Stimulated activated CD4-positive, alpha-beta T cell treated with anti-CD3 and anti-CD28 coated beads, Interleukin-1b, Interleukin-23, amount 100 ng/mL, for 24 hours (primary cell): ENCODE measurements at places on chromosomes 12 and 14.

DNA sequence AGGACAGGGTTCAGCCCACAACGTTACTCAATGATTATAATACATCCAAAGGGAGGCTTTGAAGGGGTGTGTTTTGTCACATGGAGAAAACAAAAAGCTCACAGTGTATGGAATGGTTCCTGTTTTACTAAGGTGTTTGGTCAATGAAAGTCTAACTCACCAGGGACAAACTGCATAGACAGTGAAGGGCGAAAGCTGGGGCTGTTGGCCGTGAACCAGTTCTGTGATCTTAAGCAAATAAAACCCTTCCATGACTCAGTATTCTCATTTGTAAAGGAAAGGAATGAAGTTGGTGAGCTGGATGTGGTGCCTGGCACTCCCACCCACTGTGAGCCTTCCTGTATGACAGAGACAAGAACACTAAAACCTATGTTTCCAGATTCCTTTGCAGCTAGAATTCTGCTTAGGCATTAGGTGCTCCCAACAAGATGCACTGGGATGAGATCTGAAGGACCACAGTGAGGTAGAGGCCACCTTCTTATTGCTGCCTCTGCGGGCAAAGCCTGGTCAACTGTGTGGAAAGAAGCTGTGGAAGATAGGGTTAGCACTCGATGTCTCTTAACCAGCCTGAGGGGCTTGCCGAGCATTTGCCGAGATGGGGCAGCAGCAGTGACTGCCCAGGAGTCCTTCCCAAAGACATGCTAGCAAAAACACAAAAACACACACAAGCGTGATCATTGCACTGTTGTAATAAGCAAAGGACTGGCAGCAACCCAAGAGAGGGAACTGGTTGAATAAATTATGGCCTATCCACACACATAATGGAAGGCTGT lies 48.5 kb downstream of the VCPKMT start:
- no peak for DNase-seq

GRCh38 chr14:22460461-22461195 lies 128.4 kb downstream of the DAD1 start:
- DNase-seq, result no peak

- DNase-seq, result no peak
These were observed 1.8 kb downstream of the KIF26A start for GRCh38 chr14:104140213-104140462.

- DNase-seq, result no peak
These were observed 255.4 kb downstream of the DAD1 start for GRCh38 chr14:22333422-22334274.

DNA sequence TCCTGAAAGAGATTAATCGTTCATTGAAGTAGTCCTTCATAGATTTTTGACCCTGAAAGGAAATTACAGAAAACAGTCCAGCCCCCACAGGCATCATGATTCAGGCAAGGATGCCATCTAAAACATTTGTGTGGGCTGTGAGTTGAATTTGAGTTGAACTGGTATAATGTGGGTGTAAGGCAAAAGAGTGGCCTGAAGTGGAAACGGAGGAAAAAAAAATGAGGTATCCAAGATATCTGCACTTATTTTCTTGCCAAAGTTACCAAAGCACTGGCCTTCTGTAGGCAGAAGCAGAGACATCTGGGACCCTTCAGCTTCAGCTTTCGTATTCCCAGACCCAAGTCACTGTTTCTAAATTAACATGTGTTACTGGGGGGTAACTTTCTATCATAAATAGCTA lies 105.1 kb upstream of the DIO2 start:
- DNase-seq, result no peak

- no peak for DNase-seq
These were observed 91.3 kb downstream of the PRKD1 start for GRCh38 chr14:29836395-29836794.

- no peak for DNase-seq
These were observed 176.2 kb upstream of the NOVA1 start for GRCh38 chr14:26773906-26774593.

DNA sequence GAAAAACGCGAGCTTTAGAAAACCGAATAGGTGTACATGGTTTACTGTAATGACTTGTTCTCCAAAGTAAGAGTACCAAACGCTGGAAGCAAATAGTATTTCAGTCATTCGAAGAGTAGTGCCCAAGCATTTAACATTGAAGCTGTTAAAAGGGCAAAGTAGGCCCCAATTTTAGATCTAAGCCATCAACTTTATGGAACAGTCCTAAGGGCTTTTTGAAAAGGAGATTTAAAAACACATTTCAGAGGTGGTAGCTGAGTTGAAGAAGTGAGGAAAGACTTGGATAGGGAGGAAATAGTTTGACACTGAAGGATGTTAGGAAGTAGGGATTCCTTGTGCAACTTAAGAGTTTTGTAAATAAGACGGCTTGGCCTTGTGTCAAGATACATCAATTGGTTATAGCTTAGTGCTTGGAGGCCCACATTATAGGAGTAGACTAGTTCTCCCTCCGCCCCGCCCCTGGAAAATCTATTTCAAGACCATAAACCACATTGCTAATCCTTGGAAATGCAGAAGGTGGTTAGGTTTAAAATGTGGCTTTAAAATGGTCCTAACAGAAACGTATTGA lies 783 bp upstream of the TUBA1B start:
- no peak for DNase-seq

- no peak for DNase-seq
These were observed 7.0 kb downstream of the SERPINA1 start for GRCh38 chr14:94381149-94382030.

DNA sequence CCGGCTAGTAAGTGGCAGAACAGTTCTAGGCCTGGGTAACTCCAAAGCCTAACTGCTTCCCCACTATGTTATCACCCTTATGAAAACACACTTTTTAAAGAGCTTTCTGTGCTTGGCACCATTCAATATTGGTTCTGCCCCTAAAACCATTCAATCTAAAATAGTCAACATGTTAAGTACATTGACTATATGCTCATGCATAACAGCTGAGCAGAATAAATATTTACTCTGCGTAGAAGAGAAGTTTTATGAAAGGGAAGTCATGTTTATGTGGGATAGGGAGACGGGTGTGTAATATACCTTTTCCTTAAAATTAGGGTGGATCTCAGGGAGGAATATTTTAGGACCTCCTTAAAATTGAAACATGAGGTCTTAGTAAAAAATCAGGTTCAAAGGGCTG lies 80.5 kb downstream of the SAMD4A start:
- no peak for DNase-seq

DNA sequence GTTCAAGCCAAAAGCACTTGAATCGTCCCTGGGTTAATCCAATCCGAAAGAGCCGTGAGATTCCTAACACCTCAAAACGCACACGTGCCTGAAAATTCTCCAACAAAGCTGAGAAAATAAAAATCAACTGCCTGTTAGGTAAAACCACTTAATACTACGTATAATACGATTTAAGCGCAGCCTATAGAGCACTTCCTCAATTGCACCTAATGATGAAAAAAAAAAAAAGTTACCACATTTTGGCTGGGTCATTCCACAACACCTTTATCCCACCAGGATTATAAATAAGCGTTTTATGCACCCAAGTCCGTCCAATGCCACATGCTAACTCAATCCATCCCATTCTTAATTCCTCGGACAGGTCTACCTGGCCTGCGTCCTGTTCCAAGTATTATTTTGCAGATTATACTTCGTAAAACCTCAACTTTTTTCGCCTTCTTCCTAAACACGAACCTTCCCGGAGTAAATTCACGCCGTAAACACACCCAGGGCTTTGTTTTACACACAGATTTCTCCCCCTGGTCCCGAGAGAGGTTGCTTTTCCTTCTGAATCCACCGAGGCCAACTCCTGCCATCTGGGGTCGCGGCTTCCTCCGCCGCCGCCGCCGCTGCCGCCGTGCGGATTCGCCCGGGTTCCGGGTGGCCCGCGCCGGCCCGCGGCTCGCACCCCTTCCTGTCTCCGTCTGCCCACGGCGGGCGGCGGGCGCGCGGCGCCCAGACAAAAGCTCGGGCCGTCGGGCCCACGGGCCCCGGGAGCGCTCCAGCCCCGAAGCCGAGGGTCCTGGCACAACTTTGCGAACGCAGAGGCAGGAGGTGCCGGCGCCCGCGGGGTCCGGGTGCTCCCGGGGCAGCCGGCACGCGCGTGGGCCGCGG lies 66.2 kb downstream of the RNF34 start:
- DNase-seq, result no peak

DNA sequence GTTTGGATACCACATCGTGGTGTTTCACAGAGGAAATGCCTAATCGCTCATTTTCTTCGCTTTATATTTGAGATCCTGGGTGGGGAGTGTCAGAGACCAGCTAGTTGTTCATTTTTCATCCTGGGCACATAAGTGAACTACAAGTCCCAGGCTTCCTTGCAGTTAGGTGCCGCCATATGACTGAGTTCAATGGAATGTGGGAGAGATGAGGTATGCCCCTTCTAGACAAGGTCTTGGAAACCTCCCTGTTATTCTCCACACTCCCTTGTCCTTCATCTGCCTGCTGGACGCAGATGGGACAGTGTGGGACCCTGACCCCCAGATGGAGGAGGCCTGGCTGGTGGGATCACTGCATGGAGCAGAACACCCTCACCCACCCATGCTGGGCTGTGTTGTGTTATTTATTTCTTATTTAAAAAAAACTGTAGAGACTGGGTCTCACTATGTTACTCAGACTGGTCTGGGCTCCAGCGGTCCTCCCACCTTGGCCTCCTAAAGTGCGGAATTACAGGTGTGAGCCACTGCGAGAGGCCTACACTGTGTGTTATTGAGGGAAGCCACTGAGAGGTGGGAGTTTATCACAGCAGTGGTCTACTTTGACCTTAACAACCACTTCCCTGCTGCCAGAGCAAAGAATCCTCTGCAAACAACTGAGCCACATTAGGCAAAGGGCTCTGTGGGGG lies 42.9 kb upstream of the VRK1 start:
- DNase-seq, result no peak

DNA sequence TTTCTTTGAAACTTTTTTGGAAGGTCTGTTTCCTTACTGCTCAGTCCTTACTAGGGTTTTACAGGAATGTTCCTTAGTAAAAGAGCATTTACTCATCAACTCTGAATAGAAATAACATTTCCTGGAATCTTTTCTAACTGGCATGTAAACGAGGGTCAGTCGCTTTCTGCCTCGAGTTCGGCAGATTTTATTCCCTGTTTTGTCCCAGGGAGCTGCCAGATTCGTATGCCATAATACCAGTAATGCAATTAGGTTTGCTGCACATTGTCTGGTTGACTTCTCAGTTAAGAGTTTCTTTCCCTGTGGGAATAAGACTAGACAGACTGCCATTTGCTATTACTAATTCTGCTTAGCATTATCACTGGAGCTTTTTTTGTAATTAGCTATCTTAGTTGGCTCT lies 91.9 kb downstream of the VRK1 start:
- DNase-seq, result no peak

- DNase-seq, result no peak
These were observed 59.6 kb downstream of the TSPAN9 start for GRCh38 chr12:3136641-3137267.

GRCh38 chr14:22448905-22449599 lies 140.0 kb downstream of the DAD1 start:
- DNase-seq, result no peak

GRCh38 chr14:55192054-55192621 lies 753 bp upstream of the DLGAP5 start:
- DNase-seq, result no peak

DNA sequence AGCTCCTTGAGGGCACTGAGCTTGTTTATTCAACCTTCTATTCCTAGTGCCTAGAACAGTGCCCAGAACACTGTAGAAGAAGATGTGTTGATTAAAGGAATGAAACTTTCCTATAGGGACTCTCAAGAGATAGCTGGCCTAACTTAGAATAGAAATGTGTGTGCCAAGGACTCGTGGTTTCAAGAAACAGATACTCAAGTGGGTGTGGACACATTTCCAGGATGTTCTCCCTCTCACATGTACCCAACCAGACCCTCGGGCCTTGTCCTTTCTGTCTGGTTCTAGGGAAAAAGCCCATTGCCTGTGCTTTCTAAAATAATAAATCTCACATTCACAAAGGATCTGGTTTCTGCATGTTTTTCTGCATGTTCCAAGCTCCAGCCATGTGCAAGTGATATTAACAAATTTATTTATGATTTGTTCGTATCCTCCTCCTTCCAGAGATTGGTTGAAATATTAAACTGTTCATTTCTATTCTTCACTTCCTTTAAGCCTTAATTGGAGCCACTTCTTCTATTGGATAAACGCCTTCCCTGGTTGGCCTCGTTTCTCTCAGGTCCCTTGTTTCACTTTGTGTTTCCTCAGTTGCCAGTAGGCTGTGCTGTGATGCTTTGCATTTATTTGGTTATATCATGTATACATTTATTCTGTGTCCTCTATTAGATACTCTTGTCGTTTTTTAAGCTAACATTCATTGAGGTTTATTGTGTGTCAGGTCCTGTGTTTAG lies 89.8 kb downstream of the CRADD start:
- no peak for DNase-seq

DNA sequence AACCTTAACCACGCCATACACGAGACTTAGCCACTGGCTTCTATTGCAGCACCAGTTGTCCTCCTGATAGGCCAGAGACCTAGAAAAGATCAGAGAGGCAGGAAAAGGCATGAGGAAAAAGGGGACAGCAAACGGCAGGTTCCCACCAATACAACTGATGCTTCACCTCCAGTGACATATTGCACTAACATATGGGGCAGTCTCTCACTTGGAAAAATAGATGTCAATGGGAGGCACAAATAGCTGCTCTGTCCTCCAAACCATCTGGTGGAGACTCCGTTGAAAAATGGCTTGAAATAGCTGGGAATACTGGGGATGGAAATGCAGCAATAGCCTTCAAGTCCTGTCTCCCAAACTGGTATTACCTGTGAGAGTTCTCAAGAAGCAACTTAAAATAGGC lies 20.3 kb downstream of the SLC8A3 start:
- DNase-seq, result no peak

DNA sequence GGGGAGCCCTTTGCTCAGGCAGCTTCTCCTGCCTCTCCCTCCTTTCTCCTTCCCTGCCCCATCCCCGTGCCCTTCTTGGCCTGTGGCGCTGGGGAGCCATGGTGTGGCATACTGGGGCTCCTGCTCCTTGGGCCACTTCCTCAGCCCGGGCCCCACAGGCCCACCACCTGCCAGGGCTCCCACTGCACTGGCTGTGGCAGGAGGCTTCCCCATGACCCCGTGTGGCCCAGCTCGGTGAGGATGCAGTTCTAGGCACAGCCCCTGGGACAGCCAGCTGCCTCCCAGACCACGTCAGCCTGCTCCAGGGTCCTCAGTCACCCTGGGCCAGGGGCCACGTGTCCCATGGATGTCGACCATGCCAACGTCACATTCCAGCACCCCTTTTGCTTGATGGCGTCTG lies 13.0 kb upstream of the AMN start:
- no peak for DNase-seq

DNA sequence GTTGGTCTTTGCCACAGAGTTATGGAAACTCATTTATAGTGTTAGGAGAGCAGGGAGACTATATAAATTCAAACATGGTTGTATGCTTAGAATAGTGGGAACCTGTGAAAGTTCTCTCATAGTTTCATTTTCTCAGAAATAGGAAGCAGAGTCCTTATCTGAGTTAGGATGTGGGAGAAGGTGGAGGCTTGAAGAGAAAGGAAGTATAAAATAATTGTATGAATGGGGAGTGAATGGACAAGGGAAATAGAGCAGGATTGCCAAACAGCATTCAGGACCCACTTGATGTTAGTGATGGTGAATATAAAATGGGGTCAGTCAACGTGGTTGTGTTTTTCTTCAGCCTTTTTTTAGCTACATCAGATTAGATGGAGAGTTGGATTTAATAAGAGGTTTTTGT lies 34.0 kb upstream of the TPH2 start:
- DNase-seq, result no peak
